NCI-H1105 treated with DMSO at 0.1 percent for 48 hours (cell line): ENCODE measurements at places on chromosomes 2 and 18.

- DNase-seq: no peak
Measured at GRCh38 chr18:26806224-26806623, 59.3 kb downstream of the AQP4 start.

DNA sequence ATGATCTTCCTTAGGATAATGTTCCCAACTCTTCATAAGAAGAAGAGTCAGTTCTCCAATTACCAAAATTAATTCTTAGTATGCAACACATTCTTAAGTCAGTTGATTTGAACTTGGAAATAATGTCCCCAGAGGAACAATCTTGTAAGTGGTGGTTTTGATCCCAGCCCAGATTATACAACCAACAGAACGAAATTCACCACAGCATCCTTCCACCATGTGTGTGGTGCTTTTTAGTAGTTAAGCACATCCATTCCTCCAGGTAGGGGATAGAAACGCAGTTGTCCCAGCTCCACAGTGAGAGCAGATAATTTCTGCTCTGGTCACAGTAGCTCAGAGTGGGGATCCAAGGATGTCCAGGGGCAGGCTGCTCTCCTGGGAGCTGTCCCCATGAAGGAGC lies 161.7 kb upstream of the SLC39A10 start:
- no peak for DNase-seq

DNA sequence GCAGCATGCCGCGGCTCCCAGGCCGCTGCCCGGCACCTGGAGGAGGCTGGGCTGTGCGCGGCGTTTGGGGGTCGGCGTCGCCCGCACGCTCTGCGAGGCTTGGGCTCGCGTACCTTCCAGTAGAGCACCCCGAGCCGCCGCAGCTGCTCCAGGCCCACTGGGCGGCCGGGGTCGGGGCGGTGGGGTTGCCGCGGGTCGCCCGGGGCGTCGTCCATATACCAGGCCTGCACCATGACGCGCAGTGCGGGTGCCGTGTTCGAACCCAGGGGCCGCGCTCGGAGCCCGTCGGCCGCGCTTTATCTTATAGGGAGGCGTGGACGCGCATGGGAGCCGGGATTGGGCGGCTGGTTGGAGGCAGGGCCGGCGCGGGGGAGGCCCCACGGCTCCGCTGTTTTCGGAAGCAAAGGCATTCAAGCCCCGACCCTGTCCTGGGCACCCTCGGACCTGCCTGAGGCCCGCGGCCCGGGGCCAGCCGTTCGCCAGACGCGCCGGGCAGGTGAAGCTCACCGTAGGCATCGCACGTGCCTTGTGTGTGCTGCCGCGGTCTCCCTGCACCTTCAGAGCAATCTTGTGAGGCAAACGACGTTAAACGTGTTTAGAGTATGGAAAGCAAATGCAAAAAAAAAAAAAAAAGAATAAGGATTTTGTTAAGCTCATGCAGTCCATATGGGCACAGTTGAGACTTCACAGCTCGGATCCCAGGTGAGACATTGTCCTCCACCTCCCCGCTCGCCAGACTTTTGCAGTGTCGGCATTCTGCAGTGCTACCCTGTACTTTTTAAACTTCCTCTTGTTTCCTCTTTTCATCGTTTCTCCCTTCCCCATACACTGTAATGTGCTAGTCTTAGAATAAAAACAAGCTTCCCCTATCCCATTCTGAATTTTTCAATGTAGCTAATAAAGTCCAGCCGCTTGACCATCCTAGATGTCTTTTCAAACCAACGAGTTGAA lies at the start of gene ADI1:
TSS of gene ADI1 (minus strand) at position 277 of the 951 bp plus-strand sequence. CDS start at position 233, 44 bp downstream.
- DNase-seq: peak; percentile 59

- DNase-seq: no peak
Measured at GRCh38 chr18:79381811-79382311, 13.9 kb upstream of the NFATC1 start.

- DNase-seq: no peak
Measured at GRCh38 chr2:212923393-212923792, 228.0 kb downstream of the IKZF2 start.

GRCh38 chr2:36367486-36367885 lies 11.9 kb downstream of the CRIM1 start:
- no peak for DNase-seq

- no peak for DNase-seq
Measured at GRCh38 chr2:217794133-217794986, 208.4 kb downstream of the TNS1 start.

- no peak for DNase-seq
Measured at GRCh38 chr2:30109856-30110255, 37.0 kb upstream of the YPEL5 start.

GRCh38 chr18:63183952-63184770 lies 135.4 kb downstream of the BCL2 start:
- no peak for DNase-seq

DNA sequence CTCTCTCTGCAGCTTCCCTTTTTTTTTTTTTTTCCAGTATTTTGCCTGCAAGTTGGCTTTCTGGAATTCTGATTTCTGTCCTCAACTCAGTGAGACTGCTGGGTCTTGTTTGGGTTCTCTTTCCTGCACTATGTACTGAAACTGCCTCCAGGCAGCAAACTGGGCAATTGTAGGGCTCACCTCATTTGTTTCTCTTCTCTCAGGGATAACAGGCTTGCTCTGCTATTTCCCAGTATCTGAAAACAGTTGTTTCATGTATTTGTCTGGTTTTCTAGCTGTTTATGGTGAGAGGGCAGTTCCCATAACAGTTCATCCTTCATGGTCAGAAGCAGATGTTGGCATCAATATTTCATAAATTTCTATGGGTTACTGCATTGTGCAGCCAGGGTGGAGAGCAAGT lies 206.0 kb downstream of the CYRIA start:
- DNase-seq: no peak

DNA sequence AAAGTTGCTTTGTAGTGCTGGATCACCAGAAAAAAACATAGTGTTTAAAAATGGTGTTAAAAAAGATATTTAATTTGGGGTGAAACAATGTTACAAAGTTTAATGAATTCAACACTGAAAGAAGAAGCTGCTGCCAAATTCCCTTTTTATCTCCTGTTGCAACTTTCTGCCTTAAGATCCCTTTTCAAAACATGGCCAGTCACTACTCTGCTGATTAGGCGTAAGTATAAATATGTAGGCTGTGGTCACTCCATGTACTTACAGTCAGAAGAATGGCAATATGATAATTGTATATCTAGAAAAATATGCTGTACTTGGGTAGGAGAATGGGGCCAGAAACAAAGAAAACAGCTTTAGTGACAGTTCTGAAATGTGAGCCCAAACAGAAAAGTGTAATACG lies 123.5 kb upstream of the ZBTB14 start:
- DNase-seq: no peak

DNA sequence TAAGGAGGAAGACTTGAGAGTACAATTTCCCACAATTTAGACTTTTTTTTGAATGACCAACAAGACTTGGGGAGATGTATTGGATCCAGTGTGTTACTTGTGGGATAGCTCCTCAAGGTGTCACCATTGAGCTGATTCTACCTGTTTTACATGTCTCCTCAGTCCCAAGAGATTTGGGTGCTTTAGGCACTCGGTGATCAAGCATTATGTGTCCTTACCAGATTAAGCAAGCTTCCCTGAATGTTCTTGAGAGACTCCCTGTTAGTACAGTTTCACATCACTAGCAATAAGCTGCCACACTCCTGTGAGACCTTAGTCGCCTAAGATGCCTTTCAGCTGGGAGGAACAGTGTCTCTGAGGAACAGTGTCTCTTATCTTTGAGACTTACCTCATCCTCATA lies 384.3 kb upstream of the SYT4 start:
- peak; percentile 46 for DNase-seq

DNA sequence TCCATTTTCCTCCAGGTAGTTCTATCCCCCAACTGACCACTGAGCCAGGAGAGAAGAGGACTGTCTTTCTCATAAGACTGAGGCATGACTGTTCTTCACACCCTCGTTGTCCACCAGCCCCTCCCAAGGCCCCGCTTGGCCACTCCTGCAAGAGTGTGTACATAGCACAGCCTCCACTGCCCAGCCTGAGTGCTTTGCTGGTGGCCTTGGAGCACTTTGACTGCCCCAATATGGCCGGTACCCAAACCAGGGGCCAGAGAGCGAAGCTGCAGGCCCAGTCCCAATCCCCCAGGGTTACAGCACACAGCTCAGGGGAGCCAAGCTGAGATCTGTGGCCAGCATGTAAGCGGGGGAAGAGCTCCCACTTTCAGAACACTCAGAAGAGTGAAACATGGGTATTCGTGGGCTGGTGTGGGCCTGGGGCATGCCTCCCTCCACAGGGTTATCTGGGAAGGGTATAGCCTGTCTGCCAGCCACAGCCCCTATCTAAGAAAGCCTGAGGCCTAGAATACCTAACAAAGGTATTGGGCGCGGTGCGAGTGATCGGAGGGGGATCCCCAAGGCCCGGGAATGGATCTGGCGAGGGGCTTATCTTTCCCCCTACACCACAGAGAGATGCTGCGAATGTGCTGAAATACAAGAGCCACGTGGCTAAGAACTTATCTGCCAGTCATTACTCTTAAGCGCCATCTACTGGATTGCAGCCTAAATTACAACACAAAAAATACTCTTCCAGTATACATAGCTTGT lies 163.8 kb downstream of the WDPCP start:
- peak; percentile 4 for DNase-seq

GRCh38 chr2:17749753-17750438 lies 3.7 kb downstream of the SMC6 start:
- no peak for DNase-seq

- no peak for DNase-seq
Measured at GRCh38 chr2:203352604-203353255, 24.5 kb downstream of the ABI2 start.

GRCh38 chr2:198144660-198145059 lies 340.3 kb downstream of the PLCL1 start:
- DNase-seq: no peak

- DNase-seq: no peak
Measured at GRCh38 chr2:85998071-85998991, 107.4 kb downstream of the POLR1A start.

GRCh38 chr2:227480528-227480927 lies 8.6 kb downstream of the AGFG1 start:
- DNase-seq: no peak

DNA sequence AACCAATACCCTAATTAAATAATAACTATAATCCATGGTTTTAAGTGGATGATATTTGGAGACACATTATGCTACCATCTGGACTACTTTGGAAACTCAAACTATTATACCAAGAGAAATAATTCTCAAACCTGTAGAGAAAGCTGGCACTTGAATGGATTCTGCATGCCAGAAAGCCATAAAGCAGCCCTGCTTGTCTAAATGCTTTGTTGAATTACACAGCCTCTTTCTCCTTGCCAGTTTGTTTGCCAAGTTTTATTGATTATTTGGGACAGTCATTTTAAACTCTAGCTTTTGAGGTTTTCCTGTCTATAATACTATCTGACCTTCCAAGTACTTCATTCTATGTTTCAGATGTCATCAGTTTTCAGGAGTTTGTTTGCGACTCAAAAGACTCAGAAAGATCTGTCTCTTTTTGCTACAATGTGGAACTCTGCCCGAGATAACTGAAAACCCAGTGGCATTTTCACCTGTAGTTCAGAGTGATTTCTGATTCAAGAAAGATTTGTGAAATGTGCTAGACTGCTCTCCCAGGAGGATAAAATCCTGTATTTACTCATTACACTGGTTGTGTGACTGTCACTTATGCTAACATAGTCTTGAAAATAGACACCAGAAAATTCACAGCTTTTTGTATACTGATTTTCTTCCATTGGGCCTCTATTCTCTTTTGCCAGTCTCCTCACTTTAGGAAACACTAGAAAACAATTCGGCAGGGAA lies 29.2 kb upstream of the MBOAT2 start:
- peak; percentile 90 for DNase-seq

GRCh38 chr2:45180033-45180746 lies 170.9 kb upstream of the SIX2 start:
- no peak for DNase-seq

DNA sequence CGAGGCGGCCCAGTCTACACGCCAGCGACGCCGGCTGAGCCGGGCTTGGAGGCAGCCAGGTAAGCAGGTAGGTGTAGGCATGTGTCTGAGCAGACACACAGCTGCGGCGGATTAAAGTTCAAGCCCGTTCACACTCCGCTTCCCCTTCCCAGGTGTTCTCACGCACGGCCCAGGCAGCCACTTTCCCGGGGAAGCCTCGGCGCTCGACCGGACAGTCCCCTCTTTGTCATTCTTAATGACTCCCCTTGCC lies 367 bp downstream of the TGFA start:
- peak; percentile 49 for DNase-seq

GRCh38 chr18:2191180-2191790 lies 380.0 kb downstream of the METTL4 start:
- no peak for DNase-seq

GRCh38 chr18:64777556-64777955 lies 628.7 kb upstream of the LINC00305 start:
- no peak for DNase-seq

GRCh38 chr18:50886929-50887328 lies 8.0 kb downstream of the ME2 start:
- no peak for DNase-seq

DNA sequence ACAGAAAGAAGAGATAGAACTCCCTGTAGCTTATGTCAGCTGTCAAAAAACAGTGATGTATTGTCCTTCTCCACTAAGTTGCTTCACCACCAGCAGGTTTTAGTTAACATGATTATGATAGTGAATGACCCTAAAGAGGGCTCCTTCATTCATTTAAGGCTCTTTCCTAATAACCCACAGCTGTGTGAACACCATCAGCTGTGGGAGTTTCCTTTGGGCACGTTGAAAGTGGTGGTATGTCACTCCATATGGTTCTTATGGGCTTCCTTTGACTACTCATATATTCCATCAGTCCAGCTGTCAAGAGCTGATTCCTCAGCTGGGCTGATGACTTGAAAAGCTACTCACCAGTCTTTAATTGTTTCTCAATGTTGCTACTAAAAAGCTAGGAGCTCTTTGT lies 210.3 kb downstream of the UBE2E3 start:
- DNase-seq: no peak

DNA sequence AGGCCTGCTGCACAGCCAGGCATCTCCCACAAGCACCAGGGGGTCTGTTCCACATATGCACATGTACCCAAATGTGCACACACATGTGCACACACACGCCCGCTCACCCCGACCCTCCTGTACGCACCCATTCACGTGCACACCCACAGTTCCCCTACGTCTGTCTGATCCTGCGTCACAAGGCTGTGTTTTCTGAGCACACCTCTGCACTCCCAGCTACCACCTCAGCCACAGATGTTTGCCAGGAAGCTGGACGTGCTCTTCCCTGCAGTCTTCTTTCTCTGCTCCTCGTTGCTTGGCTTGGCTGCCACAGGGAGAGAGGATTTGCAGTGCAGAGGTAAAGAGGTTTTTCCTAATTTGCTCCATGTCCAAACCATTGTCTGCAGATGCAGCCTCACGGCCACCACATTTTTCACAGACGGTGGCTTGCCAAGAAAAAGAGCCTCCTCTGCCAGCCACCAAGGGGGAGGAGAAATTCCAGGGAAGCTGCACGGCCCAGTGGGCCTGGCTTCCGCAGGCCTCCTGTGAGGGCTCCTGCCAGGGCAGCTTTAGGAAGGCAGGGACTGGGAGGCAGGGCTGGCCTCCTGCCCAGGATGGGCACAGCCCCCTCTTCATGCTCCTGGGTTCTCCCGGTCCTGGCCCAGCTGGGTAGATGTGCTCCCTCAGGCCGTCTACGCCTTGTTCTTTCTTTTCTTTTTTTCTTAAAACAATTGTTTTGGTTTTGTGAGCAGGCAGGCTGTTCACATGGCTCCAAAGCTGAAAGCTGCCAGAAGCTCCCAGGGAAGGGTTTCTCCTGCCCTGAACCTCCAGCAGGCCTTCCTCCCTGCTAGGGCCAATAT lies 29.3 kb upstream of the HS6ST1 start:
- DNase-seq: peak; percentile 18

GRCh38 chr2:80496775-80497174 lies 192.2 kb upstream of the LRRTM1 start:
- DNase-seq: no peak
